ENCODE measurements at places on chromosomes 7 and 10.

GRCh38 chr7:40899151-40899550 is 764.3 kb downstream of the SUGCT start:
- DNase-seq: peak; percentile 69

- no peak for DNase-seq
These were observed 304.2 kb downstream of the RNLS start for GRCh38 chr10:88278912-88279311.

DNA sequence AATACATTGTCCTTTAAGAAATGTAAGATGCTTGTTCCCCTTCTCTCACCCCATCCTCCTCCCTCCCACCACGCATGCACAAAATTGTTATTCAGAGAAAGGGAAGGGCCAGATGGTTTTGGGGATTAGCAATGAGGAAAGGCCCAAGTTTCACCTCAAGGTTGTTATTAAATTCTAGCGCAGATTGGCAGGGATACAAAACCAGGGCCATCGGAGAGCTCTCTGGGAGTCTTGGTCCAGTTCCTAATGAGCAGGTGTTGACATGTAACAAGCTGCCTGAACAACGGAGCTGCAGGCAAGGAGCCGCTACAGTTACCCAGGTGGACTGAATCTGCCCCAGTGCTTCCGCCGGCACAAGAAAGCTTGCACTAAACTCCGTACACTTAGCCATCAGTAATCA is 9.7 kb upstream of the ANK3 start:
- DNase-seq: no peak

GRCh38 chr7:55207436-55208125 is 157.6 kb upstream of the LANCL2 start:
- no peak for DNase-seq

GRCh38 chr10:103645141-103646054 is 151.9 kb downstream of the NEURL1 start:
- DNase-seq: peak; percentile 67

DNA sequence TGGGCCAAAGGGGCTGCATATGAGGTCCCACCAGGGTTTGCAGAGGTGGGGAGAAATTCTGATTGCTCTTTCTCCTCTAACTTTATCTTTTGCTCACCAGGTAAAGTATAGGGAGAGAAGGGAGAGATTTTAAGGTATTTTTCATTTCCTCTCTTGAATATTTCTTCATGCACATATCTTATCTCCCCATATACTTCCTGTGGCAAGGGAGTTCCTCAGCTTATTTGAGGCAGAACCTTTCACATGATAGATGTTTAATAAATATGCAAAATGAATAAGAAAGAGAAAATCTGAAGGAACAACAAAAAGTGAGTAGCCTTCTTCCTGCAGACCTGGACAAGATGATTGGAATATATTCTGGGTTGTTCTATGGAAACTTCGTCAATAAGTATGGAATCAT is 67.4 kb upstream of the PDCD4 start:
- no peak for DNase-seq

DNA sequence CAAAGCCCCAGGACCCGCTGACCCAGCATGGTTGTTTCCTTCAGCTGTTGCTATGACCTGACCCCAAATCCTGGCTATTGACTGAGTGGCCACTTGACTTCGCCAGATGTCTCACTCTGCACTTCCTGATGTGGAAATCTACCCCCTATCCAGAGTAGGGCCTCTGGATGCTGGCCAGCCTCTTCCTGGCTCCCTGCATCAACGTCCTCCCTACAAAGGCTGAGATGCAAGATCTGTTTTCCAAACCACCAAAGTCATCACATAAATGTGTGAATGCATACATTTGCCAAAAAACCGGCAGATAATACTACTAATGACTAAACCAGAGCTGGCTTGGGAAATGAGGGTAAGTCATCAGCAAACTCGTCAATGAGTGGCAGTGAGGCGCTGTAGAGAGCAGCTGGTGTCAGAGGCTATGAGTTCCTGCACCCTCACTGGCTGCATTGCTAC is 70.4 kb downstream of the PYROXD2 start:
- peak; percentile 72 for DNase-seq

- no peak for DNase-seq
These were observed 381.1 kb upstream of the ZMIZ1 start for GRCh38 chr10:78687626-78688025.

GRCh38 chr10:35481413-35481812 is 123.7 kb upstream of the GJD4 start:
- DNase-seq: no peak

DNA sequence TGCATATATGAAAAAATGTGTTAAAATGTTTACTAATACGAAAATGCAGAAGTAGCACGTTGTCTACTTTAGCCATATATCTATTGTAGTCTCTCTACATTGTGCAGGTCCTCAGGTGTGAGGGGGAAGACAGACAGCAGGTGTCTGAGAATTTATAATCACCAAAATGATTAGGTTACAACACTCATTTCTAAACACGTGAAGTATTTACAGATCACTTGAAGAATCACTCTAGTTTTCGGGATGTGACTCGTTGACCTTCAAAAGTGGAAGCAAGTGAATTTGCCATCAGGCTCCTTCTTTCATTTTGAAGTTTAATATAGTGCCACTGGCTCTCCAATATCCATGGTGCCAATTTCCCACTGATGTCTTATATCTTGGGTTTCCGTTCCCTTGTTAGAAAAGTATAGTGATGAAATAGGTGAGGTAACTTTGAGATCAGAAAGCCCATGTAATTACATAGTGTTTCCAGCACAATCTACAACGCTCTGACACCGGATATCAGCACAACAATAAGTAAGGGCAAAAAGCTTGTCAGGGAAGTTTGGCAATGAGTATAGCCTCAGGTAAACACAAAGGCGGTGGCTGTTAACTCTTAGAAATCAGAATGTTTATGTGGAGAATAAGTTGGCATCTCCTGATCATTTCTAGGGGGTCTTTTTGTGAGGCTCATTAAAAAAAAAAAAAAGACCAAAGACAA is 57.5 kb upstream of the SP4 start:
- DNase-seq: no peak

DNA sequence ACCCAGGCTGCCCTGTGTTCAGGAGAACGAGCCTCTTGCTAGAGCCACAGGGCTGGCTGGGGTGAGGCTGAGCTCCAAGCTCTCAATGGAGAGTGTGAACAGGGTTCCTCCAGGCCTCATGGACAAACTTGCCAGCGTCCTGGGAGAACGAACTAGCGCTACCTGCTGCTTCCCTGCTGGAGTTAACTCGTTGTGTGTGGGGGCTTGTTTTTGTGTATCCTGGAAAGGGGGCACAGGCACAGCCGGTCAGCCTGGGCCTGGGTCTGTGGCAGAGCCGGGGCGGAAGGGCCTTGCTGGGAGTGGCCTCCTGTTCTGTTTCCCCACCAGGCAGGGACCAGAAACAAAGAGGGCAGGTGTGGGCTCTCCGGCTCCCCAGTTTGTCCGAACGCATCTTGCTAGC is 259.2 kb downstream of the DNAJB6 start:
- DNase-seq: no peak

GRCh38 chr10:69780077-69780476 is 21.6 kb upstream of the COL13A1 start:
- no peak for DNase-seq

GRCh38 chr10:7025296-7025695 is 385.5 kb downstream of the SFMBT2 start:
- no peak for DNase-seq

- peak; percentile 88 for DNase-seq
These were observed 26.5 kb downstream of the GTF2IRD1 start for GRCh38 chr7:74479961-74480829.

- no peak for DNase-seq
These were observed 98.0 kb upstream of the ELMO1 start for GRCh38 chr7:37546677-37547076.

GRCh38 chr10:20616056-20616671 is 280.9 kb downstream of the NEBL start:
- DNase-seq: no peak

DNA sequence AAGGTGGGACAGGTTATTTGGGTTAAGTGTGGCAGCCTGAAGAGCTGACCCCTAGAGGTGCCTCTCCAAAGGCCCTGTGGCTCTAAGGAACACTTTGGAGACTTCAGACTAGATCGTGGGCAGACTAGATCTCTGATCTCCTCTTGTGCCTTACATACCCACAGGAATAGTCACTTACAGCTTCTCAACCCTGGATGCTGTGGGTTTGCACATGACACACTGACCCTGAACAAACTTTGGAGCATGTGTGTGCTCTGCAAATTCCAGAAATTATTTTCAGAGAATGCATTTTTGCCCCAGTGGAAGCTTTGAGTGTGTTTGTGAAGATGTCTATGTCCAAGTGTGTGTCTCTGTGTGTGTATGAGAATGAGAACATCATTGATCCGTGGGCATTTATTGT is 119.6 kb downstream of the EMX2 start:
- no peak for DNase-seq

DNA sequence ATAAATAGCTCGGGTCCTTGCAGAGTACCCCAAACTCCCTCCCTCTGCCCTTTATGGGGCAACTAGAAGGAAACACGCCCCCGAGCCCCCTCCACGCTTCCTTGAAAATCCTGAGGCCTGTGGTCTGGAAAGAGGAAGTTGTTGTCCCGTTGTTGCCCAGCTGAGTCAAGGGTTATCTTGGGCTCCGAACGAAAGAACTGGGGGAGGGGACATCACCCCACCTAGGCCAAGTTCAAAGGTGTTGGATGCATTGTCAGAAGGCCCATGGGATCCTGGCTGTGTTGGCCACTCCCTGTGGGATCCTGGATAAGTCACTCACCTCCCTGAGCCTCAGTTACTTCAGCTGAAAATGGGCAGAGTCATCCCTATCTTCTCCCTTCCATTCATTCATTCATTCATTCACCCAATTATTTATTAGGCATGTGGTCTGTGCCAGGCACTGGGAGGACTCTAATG is at the start of gene CCL24:
CCL24 (minus strand) TSS at position 26 of the 456 bp plus-strand sequence. CDS start 91 bp downstream, outside the sequence.
- DNase-seq: no peak

GRCh38 chr10:60541451-60541850 is 151.8 kb upstream of the ANK3 start:
- DNase-seq: no peak

DNA sequence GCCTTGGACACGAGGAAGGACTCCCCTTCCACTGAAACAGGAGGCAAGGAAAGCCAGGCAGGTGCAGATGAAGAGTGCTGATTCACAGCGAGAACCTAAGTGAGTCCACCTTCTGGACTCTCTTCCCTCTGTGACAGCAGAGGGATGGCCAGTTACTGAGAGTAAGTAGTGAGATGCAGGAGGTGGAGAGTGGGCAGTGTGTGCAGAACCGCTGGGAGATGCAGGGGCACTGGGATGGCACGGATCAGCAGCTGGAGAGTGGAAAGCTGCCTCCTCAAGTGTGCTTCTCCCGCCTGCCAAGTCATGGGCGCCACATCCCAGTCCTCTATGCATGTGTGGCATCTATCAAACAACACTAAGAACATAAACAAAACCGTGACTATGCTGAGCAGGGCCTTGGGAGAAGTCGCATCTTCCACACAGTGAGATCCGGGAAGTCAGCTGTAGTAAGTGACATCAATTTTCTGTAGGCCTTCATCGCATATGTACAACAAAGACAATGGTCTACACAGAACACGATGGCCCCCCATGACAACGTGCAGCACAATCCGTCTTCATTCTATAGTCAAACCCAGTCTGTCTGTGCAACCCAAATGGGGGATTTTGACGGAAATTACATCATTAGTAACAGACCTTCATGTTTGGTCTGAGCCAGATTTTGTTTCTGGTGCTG is 217.4 kb upstream of the KLF14 start:
- no peak for DNase-seq

DNA sequence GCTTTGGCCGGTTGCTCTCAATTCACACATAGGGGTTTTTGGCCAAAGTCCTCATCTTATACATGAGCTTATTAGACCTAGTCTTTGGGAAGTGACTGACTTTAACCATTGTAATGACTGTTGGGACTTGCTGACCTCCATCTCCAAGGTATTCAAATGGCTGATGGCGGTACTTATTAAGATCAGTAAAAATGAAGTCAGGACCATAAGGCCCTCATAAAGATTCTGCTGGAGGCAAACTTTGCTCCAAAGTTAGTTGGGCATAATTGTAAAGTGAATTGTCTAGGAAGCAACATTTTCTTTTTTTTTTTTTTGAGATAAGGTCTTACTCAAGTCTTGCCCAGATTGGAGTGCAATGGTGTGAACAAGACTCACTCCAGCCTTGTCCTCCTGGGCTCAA is 76.3 kb upstream of the MKLN1 start:
- no peak for DNase-seq

GRCh38 chr10:77926566-77927401 is at the start of gene DLG5:
TSS of gene DLG5 (minus strand) at chr10:77926755. CDS start at chr10:77926520, 235 bp downstream.
- peak; percentile 83 for DNase-seq

DNA sequence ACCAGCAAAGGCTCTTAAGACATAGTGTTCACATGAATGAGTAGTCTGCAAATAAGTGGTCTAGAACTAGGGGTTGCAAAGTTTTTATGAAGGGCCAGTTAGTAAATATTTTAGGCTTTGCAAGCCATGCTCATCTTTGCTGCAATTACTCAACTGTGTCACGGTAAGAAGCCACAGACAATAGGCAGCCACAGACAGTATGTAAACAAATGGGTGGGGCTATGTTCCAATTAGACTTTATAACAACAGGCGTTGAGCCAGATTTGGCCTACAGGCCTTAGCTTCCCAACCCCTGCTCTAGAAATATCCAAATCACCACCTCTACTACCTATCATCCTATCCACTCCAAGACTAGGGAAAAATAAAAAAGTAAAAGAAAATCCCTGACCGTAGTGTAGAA is 9.2 kb downstream of the IKZF5 start:
- no peak for DNase-seq

DNA sequence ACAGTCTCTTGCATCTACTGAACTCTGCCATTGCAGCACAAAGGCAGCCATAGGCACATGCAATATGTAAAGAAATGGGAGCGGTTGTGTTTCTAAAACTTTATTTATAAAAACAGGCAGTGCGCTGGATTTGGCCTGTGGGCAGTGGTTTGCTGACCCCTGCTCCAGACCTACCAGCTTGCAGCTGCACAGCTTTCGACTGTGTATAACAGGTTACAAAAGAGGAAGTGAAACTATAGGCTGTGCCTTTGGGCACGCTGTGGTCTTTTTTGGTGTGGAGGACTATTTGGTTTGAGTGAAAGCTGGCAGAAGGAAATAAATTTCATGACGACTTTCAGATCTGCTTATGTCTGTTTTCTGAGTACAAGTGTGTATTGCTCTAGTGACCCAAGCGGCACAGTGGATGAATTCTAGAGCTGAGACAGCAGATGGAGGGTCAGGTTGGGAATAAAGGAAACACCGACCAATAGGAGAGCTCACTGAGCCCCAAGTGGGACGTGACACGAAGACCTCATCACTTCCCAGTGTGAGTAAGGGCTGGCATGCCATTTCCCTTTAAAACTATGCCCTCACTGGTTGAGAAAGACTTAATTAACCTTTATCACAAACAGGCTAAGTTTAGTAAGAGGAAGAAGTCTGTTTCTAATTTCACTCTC is 152.7 kb downstream of the ANK3 start:
- no peak for DNase-seq

DNA sequence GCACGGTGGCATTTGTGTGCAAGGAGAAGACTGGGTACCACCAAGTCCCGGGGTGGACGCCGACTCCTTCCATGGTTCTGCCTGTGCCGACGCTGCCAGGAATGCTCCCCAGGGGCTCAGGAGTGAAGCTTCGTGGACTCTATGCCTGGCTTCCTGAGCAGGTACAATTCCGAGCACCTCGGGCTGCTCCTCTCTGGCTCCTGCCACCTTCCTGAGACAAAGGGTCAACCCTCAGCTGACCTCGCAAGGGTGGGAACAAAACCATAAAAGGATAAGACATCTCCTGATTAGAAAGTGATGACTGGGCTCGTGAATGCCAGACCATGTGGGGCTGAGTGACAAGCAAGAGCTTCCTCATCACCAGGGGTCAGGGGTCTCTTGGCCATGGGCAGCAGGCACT is 31.8 kb downstream of the CALML3 start:
- DNase-seq: no peak

GRCh38 chr7:93159490-93159889 is 11.3 kb upstream of the SAMD9L start:
- no peak for DNase-seq

Measured in right hindlimb (tissue), 1 donor.